RCC 7860 (cell line): ENCODE measurements at places on chromosomes 7 and 10.

DNA sequence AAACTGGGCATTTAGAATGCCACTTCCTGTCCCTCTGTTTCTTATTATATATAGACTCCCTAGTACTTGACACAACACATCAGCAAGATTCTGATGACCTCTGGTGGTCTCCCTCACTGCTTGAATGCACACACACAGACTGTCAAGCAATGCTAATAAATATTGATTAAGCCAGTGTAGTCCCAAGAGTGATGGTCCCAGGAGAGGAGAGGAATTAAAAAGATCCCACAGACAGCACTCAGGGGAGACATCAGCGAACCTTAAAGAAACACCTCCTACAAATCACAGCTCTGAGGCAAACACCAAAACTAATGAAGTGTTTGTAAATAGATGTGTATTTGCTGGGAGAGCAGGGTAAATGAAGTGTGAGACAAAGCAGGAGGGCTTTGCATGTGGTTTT lies 1291.2 kb downstream of the XPNPEP1 start:
- no peak for DNase-seq

GRCh38 chr10:51095444-51095843 lies 21.2 kb downstream of the PRKG1 start:
- DNase-seq = no peak

- no peak for DNase-seq
Observed at GRCh38 chr7:48466713-48467112, 295.5 kb downstream of the ABCA13 start.

- no peak for DNase-seq
Observed at GRCh38 chr7:103912891-103913605, 76.4 kb downstream of the RELN start.

- DNase-seq = no peak
Observed at GRCh38 chr7:155766966-155767916, 45.0 kb downstream of the SHH start.

GRCh38 chr7:10343108-10343507 lies 630.6 kb upstream of the PHF14 start:
- no peak for DNase-seq

- no peak for DNase-seq
Observed at GRCh38 chr10:1267148-1267547, 211.0 kb downstream of the WDR37 start.

DNA sequence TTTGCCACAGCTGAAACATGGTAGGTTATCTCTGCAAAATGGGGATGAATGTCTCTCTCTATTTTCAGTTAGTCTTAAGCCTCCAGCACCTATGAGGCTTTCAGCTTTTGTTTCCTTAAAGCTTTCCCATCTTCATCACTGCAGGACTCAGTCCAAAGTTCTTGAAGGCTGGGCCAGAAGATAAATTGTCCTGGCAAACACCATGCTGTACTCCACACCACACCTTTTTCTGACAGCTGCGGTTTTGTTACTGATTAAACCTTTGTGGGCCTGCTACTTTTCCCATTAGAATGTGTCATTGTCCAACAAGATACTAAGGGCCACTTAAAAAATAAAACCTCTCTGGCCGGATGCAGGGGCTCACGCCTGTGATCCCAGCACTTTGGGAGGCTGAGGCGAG lies 87.2 kb upstream of the A1CF start:
- DNase-seq = peak; percentile 56

DNA sequence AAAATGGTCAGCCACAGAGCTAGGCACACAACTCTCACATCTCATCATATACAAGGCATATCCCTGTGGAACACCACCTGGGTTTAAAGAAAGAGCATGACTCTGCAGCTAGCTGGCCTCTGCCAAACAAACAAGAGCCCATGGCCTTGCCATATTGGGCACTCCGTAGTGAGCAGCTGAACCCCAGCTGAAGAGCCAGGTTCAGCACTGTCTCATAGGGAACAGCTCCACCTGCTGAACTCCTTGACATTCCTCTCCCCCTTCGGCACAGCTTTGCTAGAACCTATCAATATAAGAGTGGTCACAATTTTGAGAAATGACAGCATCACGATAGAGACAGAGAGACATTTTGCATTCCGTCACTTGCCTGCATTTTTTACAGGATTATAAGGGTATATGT lies 20.0 kb downstream of the SORCS1 start:
- DNase-seq = no peak

DNA sequence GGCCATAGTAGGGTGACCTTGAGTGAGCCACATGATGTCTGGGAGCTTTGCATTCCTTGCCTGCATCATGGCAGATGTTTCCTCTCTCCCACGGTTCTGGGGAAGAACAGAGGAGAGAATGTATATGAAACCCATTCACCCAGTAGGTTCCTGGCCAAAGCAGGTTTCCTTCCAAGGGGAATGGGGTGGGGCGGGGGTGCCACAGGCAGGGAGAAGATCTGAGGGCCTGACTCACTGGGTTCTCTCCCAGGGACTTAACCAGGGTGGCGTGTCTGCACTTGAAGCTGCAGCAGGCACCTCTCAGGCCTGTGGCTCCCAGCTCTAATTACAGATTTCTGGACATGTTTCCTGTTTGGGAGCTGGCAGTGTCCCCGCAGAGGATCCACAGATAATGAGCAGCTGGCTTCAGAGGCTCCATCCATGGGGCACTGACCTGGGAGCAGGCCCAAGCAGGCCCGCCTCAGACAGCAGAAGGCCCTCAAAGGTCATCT lies 50.2 kb upstream of the ZMIZ1 start:
- no peak for DNase-seq

DNA sequence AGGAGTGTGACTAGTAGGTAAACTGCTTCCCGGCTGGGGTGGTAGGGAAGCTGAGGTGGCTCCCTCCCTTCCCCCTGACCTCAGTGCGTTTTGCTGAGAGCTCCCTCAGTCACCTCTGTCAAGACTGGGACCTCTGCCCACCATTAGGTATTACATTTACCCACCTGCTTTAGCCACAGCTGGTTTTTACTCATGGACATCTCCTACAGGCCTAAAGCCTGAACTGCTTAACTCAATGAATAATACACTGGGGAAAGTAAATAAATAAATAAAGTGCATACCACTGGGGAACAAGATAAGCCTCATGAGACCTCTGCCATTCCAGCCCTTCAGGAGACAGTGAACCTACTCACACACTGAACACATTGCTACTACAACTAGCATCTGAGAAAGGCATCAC lies 38.9 kb upstream of the CDK13 start:
- DNase-seq = no peak

GRCh38 chr10:126380352-126381076 lies 7.8 kb downstream of the ADAM12 start:
- no peak for DNase-seq

DNA sequence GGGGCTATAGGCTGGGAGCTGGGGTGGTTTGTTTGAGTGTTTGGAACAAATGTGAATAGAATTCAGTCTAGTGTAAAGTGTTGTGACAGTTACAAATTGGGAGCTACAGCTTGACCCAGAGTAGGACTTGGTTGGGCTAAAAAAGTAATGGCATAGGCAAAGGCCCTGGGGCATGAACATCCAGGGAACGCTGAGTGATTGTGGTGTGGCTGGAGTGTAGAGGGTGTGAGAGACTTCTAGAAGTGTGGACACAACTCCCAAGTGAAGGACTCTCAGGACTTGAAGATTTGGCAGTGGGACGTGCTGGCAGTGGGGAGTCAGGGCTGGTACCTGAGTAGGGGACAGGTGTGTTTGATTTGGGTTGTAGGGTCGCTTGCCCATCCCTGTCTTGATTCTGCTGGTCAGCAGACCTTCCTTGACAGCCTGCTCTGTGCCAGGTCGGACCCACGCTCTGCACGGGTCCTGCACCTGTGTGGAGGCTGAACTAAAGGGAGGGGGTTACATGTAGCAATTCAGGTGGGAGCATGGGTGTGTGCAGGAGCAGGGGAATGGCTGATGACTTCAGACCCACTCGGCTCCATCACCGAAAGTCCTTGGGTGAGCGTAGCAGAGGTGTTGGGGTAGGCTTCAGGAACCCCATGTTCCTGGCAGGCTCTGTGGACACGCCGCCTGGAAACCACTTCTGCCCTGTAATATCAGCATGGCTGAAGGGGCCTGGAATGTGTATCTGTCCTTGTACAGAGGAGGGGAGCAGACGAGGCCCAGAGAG lies 43.3 kb downstream of the ZMIZ1 start:
- no peak for DNase-seq

- no peak for DNase-seq
Observed at GRCh38 chr10:98790817-98791216, 344.1 kb upstream of the HPS1 start.

DNA sequence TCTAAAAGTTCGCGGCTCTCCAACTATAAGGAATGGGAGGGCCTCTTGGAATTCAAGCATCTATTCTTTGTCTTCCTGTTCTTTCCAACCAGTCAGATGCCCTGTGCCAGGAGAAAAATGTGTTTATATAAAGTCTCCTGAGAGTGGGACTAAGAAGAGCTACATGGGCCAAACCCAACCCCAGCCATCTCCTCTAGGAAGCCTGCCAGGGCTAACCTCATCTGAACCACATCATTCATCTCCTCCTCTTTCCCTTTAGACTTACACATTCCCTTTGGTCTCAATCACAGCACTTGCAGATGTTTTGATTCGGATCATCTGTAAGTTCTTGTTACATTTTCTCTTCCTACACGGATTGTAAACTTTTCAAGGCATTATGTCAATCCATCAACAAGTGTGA lies 62.6 kb downstream of the DOCK4 start:
- no peak for DNase-seq

DNA sequence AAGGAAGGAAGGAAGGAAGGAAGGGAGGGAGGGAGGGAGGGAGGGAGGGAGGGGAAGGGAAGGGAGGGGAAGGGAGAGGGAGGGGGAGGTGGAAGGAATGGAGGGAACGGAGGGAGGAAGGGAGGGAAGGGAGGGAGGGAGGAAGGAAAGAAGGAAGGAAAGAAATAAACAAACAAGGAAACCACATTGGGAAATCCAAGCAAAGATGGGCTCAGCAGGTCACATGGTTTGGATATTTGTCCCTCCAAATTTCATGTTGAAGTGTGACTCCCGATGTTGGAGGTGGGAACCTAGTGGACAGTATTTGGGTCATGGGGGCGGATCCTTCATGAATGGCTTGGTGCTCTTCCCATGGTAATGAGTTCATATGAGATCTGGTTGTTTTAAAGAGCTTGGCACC lies 454.6 kb upstream of the C7orf33 start:
- DNase-seq = no peak

DNA sequence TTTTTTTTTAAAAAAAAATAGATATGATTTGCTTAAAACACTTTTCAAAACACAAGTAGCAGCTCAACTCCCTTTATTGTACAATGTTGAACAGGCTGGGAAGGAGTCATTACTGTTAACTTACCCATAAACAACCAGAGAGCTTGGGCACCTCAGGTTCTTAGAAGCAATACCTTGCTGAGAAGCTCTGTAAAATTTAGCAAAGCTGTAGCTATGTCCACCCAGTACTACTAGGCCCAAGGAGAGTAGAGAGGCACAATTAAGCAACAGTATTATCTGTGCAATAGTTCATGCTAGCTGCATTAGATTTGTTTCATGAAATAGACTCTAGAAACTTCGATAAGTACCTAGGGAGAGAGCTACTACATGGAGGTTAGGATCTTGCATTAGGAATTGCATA lies 32.0 kb downstream of the SEMA3A start:
- no peak for DNase-seq

DNA sequence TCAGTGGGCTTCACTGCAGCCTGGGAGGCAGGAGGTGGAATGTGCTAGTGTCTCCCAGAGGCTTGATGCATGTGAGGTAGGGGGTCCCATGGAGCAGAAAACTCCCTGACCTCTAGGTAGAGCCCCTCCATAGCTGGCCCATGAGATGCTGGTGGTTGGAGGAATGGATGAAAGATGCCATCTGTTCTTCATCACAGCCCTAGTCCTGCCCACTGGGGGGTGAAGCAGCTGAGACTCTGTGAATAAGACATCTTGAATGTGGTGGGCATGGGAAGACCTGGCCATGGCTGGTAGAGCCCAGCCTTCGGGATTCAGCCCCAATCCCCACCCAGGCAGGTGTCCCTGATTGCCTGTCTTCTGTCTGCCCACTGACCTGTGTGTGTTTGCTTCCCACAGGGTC lies 92.5 kb downstream of the COL13A1 start:
- DNase-seq = no peak

GRCh38 chr7:139543801-139544603 lies 20.5 kb downstream of the CLEC2L start:
- no peak for DNase-seq

- DNase-seq = no peak
Observed at GRCh38 chr10:132478341-132479023, 59.1 kb upstream of the INPP5A start.

DNA sequence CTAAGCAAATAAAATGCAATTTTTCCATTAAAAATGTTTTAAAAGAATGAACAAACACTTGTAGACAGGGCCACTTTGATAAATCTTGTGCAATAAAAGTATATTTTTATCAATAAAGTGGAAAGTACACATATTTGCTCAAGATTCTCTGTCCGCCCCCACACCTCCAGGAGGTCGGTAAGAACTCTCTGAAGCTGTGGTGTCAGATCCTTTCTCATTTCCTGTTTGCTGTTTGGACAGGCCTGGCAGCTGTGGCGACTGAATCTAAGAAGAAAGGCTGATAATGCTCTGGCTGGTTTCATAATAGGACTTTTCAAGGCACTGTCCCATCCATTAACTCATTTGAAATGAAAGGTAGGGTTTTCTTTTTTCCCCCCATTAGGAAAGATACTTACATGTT lies 15.3 kb upstream of the ASB4 start:
- DNase-seq = peak; percentile 68

DNA sequence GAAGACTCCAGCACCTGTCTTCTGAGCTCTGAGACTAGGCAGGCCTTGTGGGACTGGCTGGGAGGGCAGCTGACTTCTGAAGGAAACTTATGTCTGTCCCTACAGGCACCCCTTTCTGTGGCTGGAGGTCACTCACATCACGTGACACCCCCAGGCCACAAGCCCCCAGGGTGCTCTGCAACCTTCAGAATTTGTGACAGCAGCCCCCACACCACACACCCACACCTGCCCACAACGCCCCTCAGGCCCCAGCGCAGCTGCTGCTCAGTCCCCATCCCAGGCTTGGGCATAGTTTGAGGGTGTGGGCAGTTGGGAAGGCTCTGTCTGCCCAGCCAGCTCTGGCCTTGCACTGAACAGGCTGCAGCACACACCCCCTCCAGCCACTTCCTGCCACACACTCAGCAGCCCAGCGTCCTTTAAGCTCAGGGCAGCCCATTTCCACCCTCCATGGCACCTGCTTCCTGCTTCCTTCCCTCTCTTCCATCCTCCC lies 80.0 kb upstream of the UNC5B start:
- no peak for DNase-seq

DNA sequence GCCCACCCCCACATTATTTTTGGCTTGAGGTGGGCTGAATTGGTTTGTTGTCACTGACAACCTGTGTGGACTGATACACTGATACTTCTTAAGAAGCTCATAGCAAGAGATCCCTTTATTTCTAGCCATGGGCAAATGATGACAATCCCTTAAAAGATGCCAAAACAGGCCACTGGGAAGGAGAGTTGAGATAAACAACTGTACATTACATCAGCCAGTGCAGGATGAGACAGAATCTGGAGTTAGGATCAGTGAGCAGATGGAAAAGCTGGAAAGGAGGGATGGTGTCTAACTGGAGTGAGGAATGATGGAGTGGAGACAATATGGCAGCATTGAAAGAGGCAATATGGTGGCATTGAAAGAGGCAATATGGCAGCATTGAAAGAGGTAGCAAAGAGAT lies 195.9 kb upstream of the LYZL2 start:
- DNase-seq = no peak

GRCh38 chr10:131212763-131213325 lies 98.7 kb downstream of the TCERG1L start:
- no peak for DNase-seq

GRCh38 chr10:97795886-97796285 lies 24.1 kb upstream of the SFRP5 start:
- DNase-seq = no peak

- no peak for DNase-seq
Observed at GRCh38 chr10:1561731-1562337, 175.5 kb downstream of the ADARB2 start.
